ENCODE measurements at places on chromosomes 6 and 20.

GRCh38 chr20:39349240-39349639 lies 387.1 kb downstream of the DHX35 start:
- DNase-seq, result no peak

GRCh38 chr6:157806856-157807215 lies 16.2 kb upstream of the SNX9 start:
- no peak for DNase-seq

DNA sequence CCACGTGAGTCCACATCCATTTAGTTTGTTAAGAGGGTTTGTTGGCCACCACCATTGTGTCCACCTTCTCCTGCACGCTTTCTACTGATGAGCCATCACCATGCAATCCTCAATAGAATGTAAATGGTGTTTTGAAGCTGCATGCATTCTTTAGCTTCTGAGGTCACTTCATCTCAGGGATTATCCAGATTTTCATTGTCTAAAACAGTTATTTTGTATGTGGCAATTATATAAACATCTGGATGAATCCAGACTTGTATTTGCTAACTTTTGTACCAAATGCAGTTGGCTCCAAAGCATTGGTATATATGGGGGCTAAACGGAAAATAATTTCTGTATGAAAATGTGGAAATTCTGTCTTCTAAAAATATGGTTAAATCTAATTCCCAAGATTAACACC lies 231.2 kb upstream of the ARID1B start:
- DNase-seq, result no peak

- DNase-seq, result no peak
Observed at GRCh38 chr6:20583444-20583800, 49.2 kb downstream of the CDKAL1 start.

- no peak for DNase-seq
Observed at GRCh38 chr6:43717822-43718221, 30.2 kb upstream of the MRPS18A start.

Measured in stimulated activated CD4-positive, alpha-beta T cell treated with anti-CD3 and anti-CD28 coated beads, TNF-alpha, amount 100 ng/mL, for 24 hours (primary cell).